Activated B cell treated with CpG ODN at 0.5 μM for 24 hours (primary cell): ENCODE measurements at places on chromosomes 11 and 22. TPM values are rescaled to one million over a fixed set of nuclear protein-coding genes. Genes with fewer than 3 reads are reported as not detected.

- peak overlapping the region; percentile 96 for H3K4me3 ChIP-seq
- H3K27me3 ChIP-seq, result peaks cover 2% of the 10 kb centered on the region
- H3K36me3 ChIP-seq, result peaks cover 2% of the 10 kb centered on the region
- no peak for DNase-seq
- peaks cover 20% of the 10 kb centered on the region for H3K4me1 ChIP-seq
Observed at GRCh38 chr11:17275400-17276235, 921 bp upstream of the NUCB2 start.

GRCh38 chr22:47318041-47318737 is 555.7 kb downstream of the TBC1D22A start:
- DNase-seq, result no peak
- H3K4me3 ChIP-seq, result no peak overlapping the region
- H3K4me1 ChIP-seq, result no peaks in the 10 kb centered on the region
- H3K27me3 ChIP-seq, result peaks cover 6% of the 10 kb centered on the region

DNA sequence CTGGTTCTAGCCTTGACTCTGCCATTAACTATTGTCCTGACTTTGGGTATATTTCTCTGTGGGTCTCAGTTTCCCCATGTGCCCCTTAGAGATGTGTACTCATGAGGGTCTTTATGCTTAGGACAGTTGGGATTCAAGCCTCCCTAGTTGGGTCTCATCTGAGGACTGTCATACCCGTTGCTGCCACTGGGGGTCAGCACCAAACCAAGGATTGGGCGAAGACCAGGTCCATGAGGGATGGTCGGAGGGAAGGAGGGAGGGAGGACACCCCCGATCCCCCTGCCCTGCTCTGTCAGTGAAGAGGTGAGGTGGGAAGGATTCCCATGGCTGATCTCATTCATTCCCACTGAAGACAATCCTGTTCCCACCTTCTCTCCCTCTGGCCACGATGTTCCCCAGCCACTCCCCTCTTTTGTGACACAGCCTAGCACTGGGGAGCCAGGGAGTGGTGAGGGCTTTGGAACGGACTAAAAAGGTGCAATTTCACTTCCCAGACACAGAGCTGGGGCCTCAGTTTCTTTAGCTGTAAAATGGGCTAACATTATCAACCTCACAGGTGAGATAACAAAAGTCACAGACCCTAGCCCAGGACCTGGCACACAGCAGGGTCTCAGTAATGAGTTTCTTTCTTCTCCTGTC is 12.4 kb upstream of the KLHL35 start:
- no peaks in the 10 kb centered on the region for H3K4me1 ChIP-seq
- no peaks in the 10 kb centered on the region for H3K27me3 ChIP-seq
- no peak overlapping the region for H3K4me3 ChIP-seq
- H3K36me3 ChIP-seq, result no peaks in the 10 kb centered on the region

DNA sequence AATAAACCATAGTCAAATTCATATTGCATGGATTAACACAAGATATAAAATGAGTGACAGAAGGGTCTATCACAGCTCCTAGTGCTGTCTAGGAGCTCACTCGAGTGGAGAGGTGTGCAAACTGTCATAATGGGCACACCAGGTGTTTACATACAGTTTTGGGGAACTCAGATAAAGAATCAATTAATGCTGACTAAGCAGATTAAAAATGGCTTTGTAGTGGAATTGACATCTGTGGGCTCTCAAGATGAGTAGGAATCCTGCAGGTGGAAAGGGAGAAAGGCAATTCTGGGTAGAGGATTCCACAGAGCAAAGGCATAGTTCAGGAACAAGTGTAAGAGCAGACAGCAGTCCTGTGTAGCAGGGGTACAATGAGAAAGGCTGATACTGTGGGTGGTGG is 496.2 kb upstream of the CCDC90B start:
- no peak for DNase-seq
- H3K36me3 ChIP-seq, result no peaks in the 10 kb centered on the region
- no peaks in the 10 kb centered on the region for H3K4me1 ChIP-seq
- H3K27me3 ChIP-seq, result peaks cover 7% of the 10 kb centered on the region
- no peak overlapping the region for H3K4me3 ChIP-seq

FIBIN gene
- not detected in 2 replicates for total RNA-seq

BCL2L13 gene
- total RNA-seq, result 30.1 and 38.7 TPM in 2 replicates

OPCML gene
- total RNA-seq, result not detected in 2 replicates

DNA sequence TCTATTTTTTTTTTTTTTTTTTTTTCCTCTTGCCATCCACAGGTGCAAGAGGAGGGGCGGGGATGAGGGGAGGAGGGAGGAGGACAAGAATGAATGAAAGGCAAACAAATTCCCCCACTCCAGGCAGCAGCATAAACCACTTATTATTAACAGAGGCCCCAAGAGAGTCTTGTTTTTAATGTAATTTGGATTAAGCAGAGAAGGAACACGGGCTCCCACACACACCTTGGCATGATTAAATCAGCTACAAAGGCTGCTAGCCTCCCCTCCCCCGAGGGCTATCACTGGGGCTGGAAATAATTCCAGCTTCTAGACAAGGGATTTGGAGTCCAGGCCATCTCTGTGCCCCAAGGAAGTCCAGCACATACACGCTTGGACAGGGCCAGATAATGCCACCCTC is 93.4 kb upstream of the DRD2 start:
- H3K36me3 ChIP-seq, result no peaks in the 10 kb centered on the region
- H3K4me3 ChIP-seq, result no peak overlapping the region
- DNase-seq, result no peak
- no peaks in the 10 kb centered on the region for H3K4me1 ChIP-seq
- H3K27ac ChIP-seq, result no peak overlapping the region

DNA sequence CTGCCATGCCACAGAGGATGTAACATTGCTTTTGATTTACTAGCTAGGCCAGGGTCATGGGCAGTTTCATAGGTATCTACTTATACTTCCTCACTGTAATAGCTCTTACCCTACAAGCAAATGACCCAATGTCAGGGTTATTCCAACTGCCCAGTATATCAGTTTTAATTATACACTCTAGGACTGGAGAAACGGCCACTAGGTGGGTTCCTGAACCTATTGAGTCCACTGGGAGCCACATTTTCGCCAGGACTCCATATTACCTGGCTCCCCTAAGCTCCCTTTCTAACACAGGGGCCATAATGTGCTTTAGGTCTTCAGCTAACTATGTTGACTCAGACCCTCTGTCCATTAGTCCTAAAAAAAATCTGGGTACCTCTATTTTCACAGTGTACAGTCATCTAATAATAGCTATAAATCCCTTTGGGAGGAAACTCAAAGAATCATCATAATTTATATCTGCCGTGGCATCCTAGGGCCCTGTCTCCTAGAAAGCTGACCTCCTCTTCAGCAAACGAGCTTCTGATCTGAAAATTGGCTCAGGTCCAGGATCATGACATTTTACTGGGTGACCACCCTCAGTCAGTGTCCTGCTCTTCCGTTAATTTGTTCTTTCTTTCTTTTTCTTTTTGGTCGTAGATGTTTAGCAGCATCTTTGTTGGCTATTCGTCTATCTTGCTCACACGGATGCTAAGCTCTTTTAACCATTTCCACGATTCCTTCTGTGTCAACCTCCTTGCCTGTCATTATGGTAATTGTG is 244.3 kb downstream of the FAM76B start:
- no peaks in the 10 kb centered on the region for H3K27me3 ChIP-seq
- no peak overlapping the region for H3K27ac ChIP-seq
- DNase-seq, result no peak
- no peaks in the 10 kb centered on the region for H3K4me1 ChIP-seq

MMP10 gene
- total RNA-seq, result not detected in 2 replicates

GRCh38 chr22:27087051-27087450 is 429.7 kb downstream of the MIAT start:
- no peaks in the 10 kb centered on the region for H3K4me1 ChIP-seq
- peaks cover 26% of the 10 kb centered on the region for H3K27me3 ChIP-seq
- no peak overlapping the region for H3K27ac ChIP-seq
- no peaks in the 10 kb centered on the region for H3K36me3 ChIP-seq
- DNase-seq, result no peak

DNA sequence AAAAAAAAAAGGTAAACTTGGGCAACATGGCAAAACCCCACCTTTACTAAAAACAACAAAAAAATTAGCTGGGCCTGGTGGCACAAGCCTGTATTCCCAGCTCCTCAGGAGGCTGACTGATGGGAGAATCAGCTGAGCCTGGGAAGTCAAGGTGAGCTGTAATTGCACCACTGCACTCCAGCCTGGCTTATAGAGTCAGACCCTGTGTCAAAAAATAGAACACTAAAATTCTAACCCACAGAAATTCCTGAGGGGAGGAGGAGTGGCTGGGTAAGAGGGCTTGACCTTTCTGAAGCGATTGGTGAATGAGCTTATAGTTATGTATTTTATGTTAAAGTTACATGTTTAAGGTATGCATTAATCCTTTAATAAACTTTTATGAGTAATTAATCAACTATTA is 53.3 kb downstream of the FAT3 start:
- no peak for DNase-seq
- no peak overlapping the region for H3K4me3 ChIP-seq
- no peak overlapping the region for H3K27ac ChIP-seq
- no peaks in the 10 kb centered on the region for H3K27me3 ChIP-seq
- no peaks in the 10 kb centered on the region for H3K36me3 ChIP-seq
- H3K4me1 ChIP-seq, result no peaks in the 10 kb centered on the region

GRCh38 chr11:130308886-130309285 is 5.8 kb downstream of the ZBTB44 start:
- no peak overlapping the region for H3K27ac ChIP-seq
- no peak for DNase-seq
- no peak overlapping the region for H3K4me3 ChIP-seq
- peaks cover 19% of the 10 kb centered on the region for H3K36me3 ChIP-seq

DNA sequence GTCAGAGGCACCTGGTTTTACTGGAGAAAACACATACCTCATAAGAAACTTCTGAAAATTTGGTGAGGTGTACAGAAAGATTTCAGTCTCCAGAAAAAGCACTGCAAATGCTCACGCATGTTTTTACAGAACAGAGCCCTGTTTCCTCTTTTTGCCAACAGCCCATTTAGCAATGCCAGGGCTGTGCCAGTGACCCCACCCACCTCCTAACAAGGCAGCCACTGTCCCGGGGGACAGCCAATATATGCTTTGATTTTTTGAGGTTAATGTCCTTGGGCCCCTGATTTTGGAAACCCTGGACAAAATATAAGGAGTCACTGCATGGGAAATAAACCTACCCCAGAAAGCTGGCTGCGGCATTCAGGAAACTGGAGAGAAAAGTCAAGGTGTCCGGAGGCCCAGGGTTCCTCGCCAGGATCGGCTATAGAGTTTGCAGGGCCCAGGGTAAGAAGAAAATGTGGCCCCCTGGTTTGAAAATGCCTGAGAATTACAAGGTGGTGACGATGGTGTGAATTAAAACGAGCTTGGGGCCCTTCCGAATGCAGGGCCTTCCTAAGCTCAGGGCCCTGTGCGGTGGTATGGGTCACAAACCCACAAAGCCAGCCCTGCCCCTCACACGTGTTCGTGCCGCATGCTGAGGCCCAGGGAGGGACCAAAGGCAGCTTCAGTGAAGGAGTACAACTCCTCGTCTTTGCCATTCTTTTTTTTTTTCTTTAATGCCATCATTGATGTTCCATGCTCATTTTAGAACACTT is 71.1 kb upstream of the WNT7B start:
- no peak overlapping the region for H3K4me3 ChIP-seq
- no peaks in the 10 kb centered on the region for H3K36me3 ChIP-seq
- peaks cover 57% of the 10 kb centered on the region for H3K4me1 ChIP-seq
- H3K27me3 ChIP-seq, result no peaks in the 10 kb centered on the region
